ENCODE measurements at places on chromosomes 4 and X.
A peak's percentile ranks its signal among the peaks of the same experiment; 100 is the strongest.

- no peaks in the 10 kb centered on the region for H3K27me3 ChIP-seq
- no peak overlapping the region for H3K27ac ChIP-seq
- H3K4me1 ChIP-seq = no peaks in the 10 kb centered on the region
- peak; percentile 37 for DNase-seq
- no peak overlapping the region for H3K4me3 ChIP-seq
Measured at GRCh38 chrX:45515262-45516215, 314.9 kb upstream of the DIPK2B start.

DNA sequence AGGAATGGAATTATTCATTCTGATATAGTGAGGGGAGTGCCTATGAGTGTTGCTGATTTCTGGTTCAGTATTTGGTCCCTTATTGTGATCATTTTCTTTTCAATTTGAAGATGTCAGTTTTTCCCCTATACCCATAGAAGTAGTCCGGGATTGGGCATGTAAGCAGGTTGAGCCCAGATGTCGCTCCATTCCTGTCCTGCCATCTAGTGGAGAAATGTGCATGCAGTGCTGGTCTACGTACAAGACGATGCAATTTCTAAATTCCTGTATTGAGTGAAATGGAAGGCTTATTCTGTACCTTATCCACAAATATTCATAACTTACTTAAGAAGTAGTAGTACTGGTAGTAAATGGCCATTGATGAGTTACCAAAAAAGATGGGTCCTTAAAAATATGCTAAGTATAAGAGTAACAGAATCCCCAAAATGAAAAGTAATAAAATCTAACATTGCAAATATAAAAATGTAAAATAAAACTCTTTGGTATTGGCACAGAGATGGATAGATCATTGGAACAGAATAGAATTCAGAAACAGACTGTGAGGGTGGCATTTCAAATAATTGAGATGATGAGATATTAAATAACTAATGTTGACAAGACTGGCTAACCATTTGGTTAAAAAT, 60.9 kb downstream of the UGT8 start:
- no peak overlapping the region for H3K27ac ChIP-seq
- H3K4me1 ChIP-seq = no peaks in the 10 kb centered on the region
- H3K4me3 ChIP-seq = no peak overlapping the region
- DNase-seq = peak; percentile 47
- no peaks in the 10 kb centered on the region for H3K27me3 ChIP-seq
- H3K36me3 ChIP-seq = no peaks in the 10 kb centered on the region

DNA sequence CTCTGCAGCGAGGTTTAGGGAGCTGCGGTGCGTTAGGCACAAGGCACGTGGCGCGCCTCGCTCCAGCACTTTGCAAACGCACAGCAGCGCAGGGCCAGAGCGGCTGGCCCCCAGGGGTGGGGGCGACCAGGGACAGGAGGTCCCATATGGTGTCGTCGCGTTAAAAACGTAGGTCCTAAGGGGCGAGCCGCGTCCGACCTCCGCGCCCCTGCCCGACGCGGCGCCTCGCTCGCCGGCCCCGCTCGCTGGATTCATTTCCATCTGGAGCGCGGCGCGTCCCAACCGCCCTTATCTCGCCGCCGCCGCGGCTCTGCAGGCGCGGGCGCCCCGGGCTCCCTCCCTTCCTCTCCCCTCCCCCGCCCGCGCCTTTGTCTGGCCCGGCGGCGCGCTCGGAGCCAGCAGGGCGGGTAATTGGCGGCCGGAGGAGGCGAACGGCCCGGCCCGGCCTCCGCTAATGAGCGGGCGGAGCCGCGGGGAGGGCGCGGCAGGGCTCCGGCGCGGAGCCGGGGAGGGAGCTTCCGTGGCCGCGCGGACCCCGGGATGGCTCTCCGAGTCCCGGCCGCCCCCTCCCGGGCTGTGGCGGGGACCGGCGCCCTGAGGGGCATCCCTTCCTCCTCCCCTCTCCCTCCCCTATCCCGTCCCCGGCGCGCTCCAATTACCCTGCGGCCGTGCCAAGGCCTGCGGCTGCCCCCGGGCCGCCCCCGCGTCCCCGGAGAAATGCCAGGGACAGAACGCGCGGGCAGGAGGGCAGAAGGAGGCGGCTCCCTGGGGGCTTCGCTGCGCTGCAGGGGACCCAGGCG, 409.0 kb downstream of the BCOR start:
- H3K4me3 ChIP-seq = no peak overlapping the region
- DNase-seq = no peak
- no peaks in the 10 kb centered on the region for H3K36me3 ChIP-seq

DNA sequence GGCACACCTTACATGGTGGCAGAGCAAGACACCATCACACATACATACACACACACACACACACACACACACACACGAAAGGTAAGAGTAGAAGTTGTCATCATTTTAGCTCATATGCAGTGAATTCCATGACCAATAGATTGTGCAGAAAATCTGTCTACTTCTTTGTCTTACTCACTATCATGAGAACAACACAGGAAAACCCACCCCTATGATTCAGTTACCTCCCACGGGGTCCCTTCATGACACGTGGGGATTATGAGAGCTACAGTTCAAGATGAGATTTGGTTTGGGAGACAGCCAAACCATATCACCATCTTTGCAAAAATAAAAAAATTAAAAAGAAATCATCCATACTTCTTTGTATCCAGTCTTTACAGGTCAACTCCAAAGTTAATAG, 221.1 kb downstream of the BMPR1B start:
- no peak overlapping the region for H3K4me3 ChIP-seq
- no peak for DNase-seq
- peaks cover 3% of the 10 kb centered on the region for H3K27me3 ChIP-seq
- H3K4me1 ChIP-seq = no peaks in the 10 kb centered on the region
- H3K36me3 ChIP-seq = no peaks in the 10 kb centered on the region
- H3K27ac ChIP-seq = no peak overlapping the region

DNA sequence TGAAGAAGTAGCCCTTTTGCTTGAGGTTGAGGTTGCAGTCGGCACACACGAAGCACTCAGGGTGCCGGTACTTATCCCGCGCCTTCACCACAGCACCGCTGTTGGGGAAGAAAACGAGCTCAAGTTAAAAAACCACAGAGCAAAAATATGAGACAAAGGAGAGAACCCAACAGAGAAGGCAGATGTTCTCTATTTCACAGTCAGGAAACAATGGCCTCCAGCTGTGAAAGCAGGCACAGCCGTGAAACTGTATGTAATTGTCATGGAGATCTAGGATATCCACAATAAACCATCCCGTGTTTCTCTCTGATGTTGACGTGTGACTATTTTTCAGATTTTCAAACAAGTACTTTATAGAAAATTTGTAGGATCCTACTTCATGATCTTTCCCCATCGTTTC, 30.9 kb upstream of the CCDC110 start:
- no peak overlapping the region for H3K4me3 ChIP-seq
- H3K4me1 ChIP-seq = no peaks in the 10 kb centered on the region
- H3K36me3 ChIP-seq = no peaks in the 10 kb centered on the region
- no peak overlapping the region for H3K27ac ChIP-seq
- no peak for DNase-seq
- H3K27me3 ChIP-seq = no peaks in the 10 kb centered on the region

- no peaks in the 10 kb centered on the region for H3K4me1 ChIP-seq
- no peaks in the 10 kb centered on the region for H3K27me3 ChIP-seq
- H3K27ac ChIP-seq = no peak overlapping the region
- DNase-seq = no peak
- H3K36me3 ChIP-seq = no peaks in the 10 kb centered on the region
- no peak overlapping the region for H3K4me3 ChIP-seq
Measured at GRCh38 chr4:139207247-139207646, 30.2 kb upstream of the ELF2 start.

DNA sequence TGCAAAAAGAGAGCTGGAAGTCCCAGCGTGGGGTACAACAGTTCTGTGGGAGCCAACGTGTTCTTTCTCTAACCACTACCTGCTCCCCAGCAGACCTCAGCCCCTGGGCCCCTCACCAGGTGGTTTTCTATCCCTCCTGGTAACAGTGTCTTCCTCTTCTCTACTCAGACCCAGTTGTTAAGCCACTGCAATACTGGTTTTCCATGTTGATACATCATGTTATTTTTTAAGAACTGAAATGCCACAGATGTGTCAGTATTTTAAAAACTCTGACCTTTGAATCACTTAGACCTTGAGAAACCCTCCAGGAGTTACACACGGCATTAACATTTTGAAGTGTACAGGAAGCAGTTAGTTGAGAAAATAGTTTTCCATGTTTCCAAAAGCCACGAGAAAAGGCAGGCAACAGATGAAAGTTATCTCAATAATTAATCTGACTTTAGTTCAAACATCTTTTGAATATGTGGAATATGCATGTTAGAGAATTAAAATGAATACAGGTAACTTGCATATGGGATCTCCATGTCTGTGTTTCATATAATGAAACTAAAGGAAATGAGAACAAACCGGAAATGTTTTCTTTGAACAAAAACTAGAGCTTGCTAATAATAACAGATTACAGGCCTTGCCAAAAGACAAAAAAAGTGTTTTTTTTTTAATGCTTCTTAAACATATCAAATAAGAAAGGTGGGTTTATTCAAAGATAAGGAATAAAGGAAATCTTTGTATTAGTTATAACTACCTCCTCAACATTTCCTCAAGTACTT, 108.8 kb downstream of the ZNF827 start:
- H3K27ac ChIP-seq = no peak overlapping the region
- H3K27me3 ChIP-seq = no peaks in the 10 kb centered on the region
- DNase-seq = peak; percentile 10

- no peak overlapping the region for H3K4me3 ChIP-seq
- no peaks in the 10 kb centered on the region for H3K36me3 ChIP-seq
- no peaks in the 10 kb centered on the region for H3K4me1 ChIP-seq
- no peak overlapping the region for H3K27ac ChIP-seq
- H3K27me3 ChIP-seq = no peaks in the 10 kb centered on the region
- no peak for DNase-seq
Measured at GRCh38 chrX:125778261-125778660, 387.8 kb downstream of the DCAF12L2 start.

DNA sequence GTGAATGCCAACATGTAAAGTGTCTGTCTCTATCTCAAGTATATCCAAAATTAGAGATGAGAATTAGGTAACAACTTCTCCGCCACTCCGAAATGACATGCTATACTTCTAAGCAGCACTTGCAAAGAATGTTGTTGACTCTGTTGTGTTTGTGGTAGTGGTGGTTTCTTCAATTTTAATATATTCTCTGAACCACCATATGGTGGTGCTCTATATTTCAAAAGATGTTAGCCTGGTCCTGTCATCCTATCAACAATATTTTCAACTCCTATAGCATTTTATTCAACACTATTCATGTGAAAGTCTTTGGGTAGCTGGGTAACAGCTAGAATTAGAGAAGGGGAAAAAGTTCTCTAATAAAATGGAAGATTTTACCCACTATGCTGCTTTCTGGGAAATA, 1622.8 kb upstream of the IGFBP7 start:
- no peaks in the 10 kb centered on the region for H3K36me3 ChIP-seq
- H3K4me3 ChIP-seq = no peak overlapping the region
- H3K27ac ChIP-seq = no peak overlapping the region
- no peaks in the 10 kb centered on the region for H3K27me3 ChIP-seq
- no peak for DNase-seq
- H3K4me1 ChIP-seq = no peaks in the 10 kb centered on the region

DNA sequence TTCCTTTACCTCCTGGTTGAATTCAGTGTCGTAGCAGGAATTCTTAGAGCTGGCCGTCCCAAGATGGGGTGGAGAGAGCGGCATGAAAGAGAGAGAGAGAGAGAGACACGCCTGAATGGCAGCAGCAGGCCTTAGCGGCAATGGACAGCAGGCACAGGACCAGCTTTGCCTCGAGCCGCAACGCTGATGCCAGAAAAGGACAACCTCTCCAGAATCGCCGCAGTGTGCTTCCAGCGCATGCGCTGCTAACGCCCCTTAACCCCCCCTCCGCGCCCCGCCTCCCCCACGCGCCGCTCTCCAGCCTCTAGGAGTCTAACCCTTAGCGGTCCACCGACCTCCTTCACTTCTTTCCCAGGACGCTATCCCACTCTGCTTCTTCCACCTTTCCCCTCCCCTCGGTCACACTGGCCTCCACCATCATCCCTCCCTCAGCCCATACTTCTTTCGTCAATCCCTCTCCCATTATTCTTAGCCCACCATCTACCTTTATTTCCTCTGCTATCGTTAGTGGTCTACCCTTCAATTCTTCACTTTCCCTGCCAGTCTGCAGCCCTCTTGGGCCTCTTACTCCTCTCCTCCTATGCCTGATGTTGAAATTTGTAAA, 10.5 kb upstream of the ZCCHC13 start:
- H3K27me3 ChIP-seq = no peaks in the 10 kb centered on the region
- H3K4me1 ChIP-seq = peaks cover 10% of the 10 kb centered on the region
- peak overlapping the region; percentile 99 for H3K4me3 ChIP-seq
- H3K27ac ChIP-seq = peak overlapping the region; percentile 14
- peak; percentile 34 for DNase-seq

DNA sequence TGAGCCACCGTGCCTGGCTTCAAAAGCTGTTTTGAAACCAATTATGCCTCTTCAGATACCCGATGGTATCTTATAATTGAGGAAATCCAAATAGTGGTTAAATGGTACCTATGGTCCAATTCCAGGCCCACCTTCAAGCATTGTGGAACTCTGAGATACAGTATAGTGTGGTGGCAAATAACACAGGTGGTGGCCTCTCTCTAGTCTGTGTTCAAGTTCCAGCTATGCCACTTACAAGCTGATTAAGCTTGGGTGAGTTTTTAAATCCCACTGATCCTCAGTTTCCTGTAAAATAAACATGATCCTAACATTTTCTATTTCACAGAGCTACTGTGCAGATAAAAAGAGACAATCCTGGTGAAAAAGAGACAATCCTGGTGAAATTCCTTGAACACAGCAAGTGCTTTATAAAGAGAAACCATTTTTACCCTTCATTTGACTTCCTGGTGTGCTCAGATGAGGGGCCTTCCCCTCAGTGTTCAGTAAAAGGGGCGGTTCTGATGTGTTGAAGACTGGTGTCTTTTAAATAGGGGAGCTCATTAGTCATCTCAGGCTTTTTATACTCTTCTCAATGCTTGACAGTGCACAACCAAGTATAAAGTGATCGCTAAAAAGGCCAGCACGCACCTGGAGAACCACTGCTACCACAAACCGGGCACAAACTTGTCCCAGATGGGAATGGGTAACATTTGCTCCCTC, 30.8 kb upstream of the CD40LG start:
- DNase-seq = no peak
- no peaks in the 10 kb centered on the region for H3K27me3 ChIP-seq
- peak overlapping the region; percentile 62 for H3K4me3 ChIP-seq
- H3K36me3 ChIP-seq = no peaks in the 10 kb centered on the region
- H3K4me1 ChIP-seq = peaks cover 18% of the 10 kb centered on the region

GRCh38 chrX:147850875-147851274, 60.8 kb upstream of the FMR1 start:
- H3K27me3 ChIP-seq = no peaks in the 10 kb centered on the region
- H3K4me1 ChIP-seq = no peaks in the 10 kb centered on the region
- no peaks in the 10 kb centered on the region for H3K36me3 ChIP-seq
- no peak for DNase-seq
- H3K27ac ChIP-seq = no peak overlapping the region
- no peak overlapping the region for H3K4me3 ChIP-seq

All from CD4-positive, CD25-positive, alpha-beta regulatory T cell (primary cell).